GM04503 (cell line): ENCODE measurements at places on chromosomes 3 and 15.

- no peak for DNase-seq
These were observed 39.3 kb downstream of the PLD1 start for GRCh38 chr3:171770689-171771620.

GRCh38 chr3:126979046-126979628 is 3.8 kb upstream of the PLXNA1 start:
- DNase-seq: no peak

GRCh38 chr15:35622641-35623340 is 76.8 kb upstream of the DPH6 start:
- DNase-seq: no peak

GRCh38 chr3:194494951-194495374 is 8.2 kb upstream of the ATP13A3 start:
- DNase-seq: no peak

DNA sequence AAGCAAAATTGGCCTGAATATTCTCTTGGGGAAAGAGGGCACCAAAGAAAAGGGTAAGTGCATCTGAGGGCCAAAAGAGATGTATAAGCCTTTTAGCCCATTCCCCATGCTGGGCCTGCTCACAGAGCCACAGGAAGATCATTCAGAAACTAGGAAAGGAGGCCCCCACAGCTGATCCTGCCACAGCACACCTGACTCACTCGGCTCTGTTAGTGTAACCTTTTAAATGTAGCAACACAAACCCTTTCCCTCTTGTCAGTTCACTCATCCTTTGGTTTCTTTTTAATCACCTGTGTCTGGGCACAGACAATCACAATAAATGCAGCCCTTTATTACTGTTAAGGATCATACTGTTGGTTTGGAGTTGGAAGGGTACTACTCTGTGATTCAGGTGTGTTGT is 69.9 kb downstream of the PDCD6IP start:
- no peak for DNase-seq

GRCh38 chr3:99911433-99911832 is 93.8 kb downstream of the CMSS1 start:
- DNase-seq: no peak

DNA sequence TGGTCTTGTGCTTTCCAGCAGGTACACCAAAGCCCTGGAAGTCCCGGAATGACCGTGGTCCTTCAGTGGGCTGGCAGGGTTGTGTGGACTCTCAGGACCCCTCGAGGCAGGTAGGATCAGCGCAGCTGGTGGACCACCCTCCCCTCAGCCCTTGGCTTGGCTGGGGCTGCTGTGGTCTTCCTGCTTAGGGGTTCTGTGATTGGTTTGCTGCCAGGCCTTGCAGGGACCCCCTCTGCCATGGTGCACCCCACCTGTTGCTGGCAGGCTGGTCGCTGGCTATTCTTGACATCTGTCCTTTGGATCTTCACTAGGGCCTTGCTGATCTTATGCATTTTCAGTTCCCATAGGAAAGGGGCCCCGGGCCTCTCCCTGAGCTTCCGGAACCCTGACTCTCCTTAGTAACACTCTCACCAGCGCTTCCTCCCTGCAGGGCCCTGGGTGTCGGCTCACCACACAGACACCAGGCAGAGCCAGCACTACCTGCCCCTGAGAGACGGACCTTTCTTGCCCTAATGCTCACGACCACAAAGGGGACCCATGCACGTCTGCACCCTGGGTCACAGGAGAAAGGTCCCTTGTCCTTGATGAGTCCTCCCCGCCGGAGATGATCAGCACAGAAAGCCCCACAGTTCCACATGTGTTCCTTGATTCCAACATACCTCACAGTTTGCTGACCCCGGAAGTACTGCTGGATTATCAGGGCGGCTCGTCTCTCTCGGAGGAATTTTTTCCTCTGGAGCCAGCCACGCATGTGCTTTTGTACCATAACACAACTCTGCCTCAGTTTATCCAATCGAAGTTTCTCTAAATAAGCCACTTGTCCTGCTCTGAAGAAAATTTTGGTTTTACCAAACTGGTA is 51.7 kb downstream of the MYO5C start:
- DNase-seq: no peak

GRCh38 chr3:28295898-28296490 is 52.5 kb upstream of the ZCWPW2 start:
- DNase-seq: no peak

DNA sequence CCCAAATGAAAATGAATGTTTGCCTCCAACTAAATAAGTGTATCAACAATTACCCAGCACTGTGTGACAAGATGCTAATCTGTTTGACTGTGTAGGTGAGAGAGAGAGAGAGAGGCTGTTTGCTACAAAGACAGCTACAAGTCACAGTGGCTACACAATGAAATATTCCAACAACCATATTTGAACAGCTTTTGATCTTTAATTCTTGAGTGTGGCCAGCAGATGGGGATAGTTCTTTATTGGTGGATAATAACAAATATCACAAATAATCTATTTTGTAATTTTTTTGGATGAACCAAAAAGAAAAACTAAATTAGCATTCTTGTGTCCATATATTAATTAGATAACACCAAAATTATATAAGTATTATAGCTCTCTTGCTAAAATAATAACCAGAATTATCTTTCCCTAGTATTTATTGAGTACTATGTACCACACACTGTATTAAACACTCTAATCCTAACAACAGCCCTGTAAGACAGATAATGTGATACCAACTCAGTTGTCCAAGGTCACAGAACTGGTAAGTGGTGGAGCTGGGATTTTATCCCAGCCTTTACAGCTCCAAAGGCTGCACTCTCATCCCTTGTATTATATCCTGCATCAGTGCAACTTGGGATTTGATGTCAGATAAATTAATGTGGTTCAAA is 61.9 kb upstream of the C3orf80 start:
- no peak for DNase-seq

DNA sequence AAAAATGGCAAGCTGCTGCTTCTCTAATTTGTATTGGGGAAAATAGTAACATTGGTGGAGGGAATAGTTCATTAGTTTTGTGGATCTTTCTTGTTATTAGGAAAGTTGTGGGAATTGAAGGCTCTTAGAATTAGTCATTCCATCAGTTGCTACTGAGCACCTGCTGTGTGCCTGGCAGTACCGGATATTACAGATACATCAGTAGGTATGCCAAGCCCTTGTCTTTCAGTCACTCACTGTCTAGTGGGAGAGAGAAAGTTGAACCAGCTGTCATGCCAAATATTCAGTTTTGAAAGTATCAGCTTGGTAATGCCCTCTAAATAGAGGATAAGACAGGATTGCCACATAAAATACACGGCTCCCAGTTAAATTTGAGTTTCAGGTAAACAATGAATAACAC is 32.5 kb downstream of the IGSF10 start:
- no peak for DNase-seq

DNA sequence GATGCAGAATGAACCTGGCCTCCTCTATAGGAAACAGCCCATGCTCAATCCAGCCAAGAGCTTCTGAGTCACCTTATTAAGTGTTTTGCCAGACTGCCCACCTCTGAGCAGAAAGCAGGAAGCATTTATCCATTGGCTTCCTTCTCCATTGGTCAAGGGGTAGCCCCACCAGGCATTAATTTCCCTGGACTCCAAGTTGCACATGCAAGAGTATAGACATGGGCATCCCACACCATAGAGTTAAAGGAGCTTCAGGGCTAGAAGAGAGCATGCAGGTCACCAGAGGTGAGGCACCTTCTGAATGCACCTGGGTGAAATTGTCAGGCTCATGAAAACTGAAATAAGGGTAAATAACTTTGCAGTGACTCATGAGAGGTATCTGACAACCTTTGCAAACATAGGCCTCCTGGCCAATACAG is 230.8 kb upstream of the STAC start:
- DNase-seq: no peak

DNA sequence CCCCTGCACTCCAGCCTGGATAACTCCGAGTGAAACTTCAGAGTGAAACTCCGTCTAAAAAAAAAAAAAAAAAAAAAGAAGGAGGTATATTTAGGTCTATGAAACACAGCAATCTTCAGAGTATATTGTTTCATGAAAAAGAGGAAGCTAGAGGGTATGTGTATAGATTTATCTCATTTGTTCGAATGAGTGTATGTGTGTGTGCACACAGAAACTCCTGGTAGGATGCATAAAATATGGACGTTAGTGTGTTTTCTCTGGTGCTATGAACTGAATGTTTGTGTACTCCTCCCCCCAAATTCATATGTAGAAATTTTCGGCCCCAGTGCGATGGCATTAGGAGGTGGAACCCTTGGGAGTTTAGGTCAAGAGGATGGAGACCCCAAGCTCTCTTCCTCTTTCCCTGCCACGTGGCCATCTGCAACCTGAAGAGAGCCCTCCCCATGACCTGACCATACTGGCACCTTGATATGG is 98.6 kb upstream of the KLF13 start:
- no peak for DNase-seq

GRCh38 chr15:31004220-31004733 is 12.8 kb upstream of the MTMR10 start:
- no peak for DNase-seq

DNA sequence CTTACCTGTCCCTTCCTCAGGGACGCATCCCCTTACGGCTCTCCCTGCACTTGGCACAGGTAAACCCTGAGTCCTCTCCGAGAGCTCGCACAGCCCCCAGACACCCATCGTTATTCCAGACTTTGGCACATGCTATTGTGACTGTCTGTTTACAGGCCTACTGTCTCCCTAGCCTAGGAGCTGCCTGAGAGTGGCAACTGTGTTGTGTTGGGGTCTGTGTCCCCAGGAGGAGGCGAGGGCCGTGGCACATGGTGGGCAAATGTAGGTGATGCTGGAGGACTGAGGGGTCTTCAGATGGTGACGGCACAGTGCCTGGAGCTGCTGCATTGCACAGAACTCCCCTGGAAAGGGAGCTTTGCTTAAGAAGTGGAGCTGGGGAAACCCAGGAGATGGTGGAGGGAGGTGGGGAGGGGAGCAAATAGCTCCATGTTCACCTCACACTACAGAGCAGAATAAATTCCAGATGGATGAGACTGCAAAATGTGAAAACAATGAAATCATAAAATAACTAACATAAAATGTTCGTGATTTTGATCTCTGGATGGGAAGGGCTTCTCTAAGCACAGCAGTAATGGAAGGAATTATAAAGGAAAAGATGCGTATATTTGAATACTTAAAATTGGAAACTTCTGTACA is 96.5 kb downstream of the SMAD6 start:
- no peak for DNase-seq

DNA sequence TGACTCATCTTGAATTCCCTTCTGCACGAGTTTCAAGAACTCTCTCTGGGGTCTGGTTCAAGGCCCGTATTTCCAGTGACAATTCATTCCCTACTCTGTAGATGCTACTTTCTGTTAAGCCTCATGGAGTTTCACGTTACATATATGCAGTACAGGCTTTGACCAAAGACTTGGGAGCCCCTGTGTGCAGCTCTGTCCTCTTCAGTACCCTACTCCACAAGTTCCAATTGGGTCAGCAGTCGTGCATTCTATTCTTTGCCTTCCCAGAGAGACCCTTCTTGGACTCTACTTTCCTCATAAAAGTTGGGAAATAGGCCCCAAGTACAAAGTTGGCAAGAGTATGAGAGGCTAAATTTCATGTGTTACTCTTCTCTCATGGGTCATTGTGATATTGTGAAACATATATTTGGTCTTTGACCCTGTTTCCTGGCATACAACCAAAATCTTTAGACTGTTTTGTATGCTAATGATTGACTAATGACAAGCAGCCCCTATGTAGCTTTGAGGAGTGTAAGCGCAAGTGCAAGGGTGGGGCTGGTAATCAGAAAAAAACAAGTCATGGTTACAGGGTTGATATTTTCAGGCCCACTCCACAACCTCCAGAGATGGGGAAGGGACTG is 15.0 kb upstream of the CCDC50 start:
- DNase-seq: no peak

GRCh38 chr3:1179146-1179545 is 86.3 kb downstream of the CNTN6 start:
- DNase-seq: no peak

DNA sequence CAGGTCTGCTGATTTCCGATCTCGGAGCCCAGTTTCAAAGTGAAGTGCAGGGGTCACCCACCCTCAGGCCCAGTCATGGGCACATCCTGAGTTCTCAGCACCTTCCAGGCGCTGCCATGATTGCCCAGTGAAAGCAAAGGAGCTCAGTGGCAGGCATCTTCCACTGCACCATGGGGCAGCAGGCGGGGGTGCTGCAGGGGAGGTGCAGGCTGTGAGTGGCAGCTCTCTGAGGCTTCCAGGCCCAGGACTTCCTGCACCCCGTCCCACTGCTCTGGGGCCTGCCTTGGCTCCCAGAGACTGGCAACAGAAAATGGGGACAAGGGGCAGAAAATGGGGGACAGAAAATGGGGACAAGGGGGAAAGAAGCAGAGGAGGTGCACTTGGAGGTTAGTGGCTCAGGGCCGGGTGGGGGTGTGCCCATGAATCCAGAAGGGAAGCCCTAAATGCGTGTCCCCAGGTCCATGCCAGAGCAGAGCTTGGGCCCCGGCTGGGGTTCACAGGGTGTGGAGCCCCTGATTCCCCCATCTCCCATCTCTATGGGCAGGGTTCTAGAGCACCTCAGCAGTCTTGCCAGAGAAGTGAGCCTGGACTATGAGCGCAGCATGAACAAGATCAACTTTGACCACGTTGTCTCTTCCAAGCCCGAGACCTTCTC is 28.0 kb downstream of the DNAH1 start:
- no peak for DNase-seq

- no peak for DNase-seq
These were observed 264.2 kb downstream of the ROBO2 start for GRCh38 chr3:77303955-77304699.
